HL-60 (cell line): ENCODE measurements at places on chromosomes 16 and 17.

DNA sequence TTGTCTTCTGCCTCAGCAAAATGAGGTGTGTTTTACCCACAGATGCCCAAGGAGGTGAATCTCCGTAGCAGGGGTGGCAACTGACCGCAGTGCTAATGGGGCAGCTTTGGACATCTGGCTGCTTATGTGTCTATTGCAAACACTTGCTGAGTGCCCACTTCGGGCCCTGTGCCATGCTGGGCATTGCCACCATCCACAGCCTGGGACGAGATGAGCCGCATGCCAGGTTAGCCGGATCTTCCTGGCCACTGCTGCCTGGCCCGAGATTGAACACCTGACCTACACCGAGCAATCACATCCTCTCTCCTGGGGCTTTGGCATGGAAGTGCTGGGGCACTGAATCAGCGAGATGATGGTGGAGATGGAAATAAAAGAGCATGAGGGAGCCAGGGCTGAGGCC, 238.7 kb downstream of the GSG1L start:
- DNase-seq = no peak

- DNase-seq = no peak
These were observed 220.7 kb upstream of the KCNJ16 start for GRCh38 chr17:69854225-69854780.

DNA sequence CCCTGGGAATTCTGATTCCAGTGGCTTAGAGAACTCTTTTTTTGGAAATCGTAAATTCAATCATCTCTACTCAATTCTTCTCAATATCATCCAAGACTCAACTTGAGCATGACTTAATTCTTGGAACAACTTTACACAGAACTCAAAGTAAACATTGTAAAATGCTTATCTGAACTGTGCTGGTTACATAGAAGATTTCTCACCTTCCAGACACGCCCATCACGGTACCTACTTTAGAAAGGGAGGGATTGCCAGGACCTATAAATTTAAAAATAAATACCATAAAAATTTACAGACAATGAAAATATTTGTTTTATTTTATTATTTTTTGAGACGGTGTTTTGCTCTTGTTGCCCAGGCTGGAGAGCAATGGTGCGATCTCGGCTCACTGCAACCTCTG, 26.5 kb downstream of the MAP1LC3B start:
- no peak for DNase-seq

DNA sequence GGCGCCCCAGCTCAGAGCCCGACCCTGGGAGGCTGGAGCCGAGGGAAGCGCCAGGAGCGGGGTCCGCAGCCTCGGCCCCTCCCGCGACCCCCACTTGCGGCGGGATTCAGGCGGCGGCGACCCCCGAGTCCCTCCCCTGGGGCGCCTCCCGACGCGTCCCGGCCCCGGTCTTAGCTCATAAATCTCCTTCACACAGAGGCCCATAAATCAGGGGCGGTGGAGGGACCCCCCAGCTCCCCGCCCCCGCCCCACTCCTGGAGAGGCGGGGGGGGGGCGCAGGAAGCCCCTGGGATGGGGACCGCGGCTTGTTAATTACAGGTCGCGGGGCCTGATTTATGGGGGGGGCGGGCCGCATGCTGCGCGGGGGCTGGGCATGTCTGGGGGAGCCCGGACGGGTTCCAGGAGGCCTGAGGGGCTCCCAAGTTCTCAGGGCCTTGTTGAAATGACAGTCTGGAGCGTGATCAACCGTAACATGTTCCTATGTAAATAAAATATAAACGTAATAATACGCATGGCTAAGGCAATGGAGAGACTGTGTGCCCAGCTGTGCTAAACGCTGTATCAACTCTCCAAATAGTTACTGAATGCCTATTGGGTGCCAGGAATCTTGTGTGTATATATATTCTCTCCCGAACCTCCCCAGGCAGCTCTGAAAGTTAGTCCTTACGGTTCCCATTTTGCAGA, 10.0 kb upstream of the BHLHA9 start:
- DNase-seq = no peak

- DNase-seq = no peak
These were observed 19.2 kb downstream of the FAM234A start for GRCh38 chr16:253833-254232.

- no peak for DNase-seq
These were observed 1.8 kb upstream of the ALG1 start for GRCh38 chr16:5069854-5070253.

- peak; percentile 1 for DNase-seq
These were observed at the start of gene ULK2 for GRCh38 chr17:19867329-19868078. Gene ULK2, minus strand, starts transcription at chr17:19867936. Its CDS starts 519 bp downstream, at chr17:19867417.

GRCh38 chr17:50270435-50271362, 3.6 kb upstream of the TMEM92 start:
- no peak for DNase-seq

GRCh38 chr17:65185668-65186382, 48.7 kb downstream of the RGS9 start:
- no peak for DNase-seq

DNA sequence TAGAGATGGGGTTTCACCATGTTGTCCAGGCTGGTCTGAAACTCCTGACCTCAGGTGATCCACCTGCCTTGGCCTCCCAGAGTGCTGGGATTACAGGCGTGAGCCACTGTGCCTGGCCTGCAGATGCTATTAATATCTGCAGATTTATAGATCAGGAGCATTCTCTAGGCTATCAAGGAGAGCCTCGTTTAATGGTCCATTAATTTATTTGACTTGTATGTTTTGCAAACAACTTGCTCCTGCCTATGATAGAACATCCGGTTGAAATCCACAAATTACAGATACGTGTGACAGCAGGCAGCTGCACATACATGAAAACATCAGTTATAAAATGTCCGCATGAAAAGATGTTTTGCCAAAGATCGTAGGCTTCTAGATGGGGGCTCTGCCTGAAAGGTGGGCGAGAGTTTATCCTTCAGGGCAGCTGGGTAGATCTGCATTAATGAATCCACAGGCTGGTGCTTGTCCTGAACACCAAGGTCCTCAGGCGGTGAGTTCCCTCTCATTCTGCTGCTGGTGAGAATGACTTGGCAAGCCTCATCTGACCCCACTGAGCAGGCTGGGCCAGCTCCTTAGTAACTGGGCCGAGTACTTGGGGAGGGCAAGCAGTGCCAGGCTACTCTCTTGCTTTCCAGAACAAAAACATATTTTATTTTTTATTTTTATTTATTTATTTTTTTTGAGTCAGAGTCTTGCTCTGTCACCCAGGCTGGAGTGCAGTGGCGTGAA, 37.1 kb upstream of the MGAT5B start:
- no peak for DNase-seq

DNA sequence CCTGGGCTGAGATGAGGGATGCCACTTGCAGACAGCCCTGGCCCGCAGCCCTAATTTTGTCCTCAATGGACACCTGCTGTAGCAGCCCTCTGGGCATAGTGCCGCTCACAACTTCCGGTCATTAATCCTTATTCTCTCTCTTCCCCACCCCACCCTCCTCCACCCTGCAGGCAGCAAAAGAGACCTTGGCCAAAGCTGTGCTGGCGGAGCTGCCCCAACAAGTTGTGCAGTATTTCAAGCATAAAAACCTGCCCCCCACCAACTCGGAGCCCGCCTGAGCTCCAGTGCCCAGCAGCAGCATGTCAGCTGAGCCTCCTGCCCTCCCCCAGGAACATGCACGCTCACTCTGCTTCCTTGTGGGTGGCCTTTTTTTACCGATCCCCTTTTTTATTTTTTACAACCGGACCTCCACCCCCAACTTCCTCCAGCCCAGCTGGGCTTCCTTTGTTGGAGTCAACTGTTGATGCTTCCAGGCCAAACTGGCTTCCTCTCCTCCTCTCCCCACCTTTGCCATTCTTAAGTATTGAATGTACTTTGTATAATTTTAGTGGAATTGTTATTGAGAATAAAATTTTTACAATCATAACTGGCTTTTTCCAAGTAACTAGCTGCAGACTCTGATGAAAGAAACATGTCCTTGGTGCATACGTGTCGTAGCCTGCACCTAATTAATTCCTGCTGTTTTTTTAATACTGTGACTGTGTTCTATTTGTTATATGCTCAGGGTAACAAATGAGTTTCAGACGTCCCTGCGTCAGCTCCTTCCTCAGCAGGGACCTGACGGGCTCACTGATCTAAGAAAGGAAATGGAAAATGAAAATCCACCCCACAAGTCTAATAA, 38.2 kb downstream of the PSME3IP1 start:
- no peak for DNase-seq

- no peak for DNase-seq
These were observed 188.8 kb upstream of the FOXF1 start for GRCh38 chr16:86321491-86321890.

DNA sequence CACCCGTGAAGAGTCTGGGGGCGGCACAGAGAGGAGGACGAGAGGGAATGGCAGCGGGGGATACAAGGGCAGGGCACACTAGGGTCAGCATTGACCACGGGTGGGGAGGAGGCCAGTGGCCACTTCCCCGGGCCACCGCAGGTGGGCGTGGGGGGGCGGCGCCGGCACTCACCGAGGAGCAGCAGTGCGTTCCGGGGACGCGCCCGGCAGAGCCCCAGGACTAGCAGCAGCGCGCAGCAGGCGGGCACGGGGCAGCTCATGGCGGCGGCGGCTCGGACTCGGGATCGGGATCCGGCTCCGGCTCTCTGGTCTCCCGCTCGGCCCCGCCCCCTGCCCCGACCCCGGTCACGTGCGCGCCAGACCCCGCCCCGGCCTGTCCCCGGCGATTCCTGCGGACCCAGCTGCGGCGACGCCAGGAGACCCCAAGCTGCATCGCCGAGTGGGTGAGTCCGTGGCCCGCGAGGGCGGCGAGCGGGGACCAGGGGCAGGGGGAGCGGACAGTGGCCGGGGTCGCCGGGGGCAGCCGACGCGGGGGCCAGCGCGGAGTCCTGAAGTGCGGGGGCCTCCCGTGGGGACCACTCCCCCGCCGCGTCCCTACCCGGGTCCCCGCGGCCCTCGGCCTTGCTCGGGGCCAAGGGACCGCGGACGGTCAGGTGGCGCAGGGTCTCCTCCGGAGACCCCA, at the start of the genes SGSH and SLC26A11:
SGSH (minus strand) TSS at position 280 of the 682 bp plus-strand sequence; CDS start at position 260, 20 bp downstream.
SLC26A11 (plus strand) TSS at position 374 of the 682 bp plus-strand sequence. CDS start 1,134 bp downstream, outside the sequence.
- DNase-seq = peak; percentile 21

- no peak for DNase-seq
These were observed 63.5 kb upstream of the USP7 start for GRCh38 chr16:9027070-9027799.

- peak; percentile 58 for DNase-seq
These were observed 17.1 kb downstream of the C16orf74 start for GRCh38 chr16:85733839-85734170.

DNA sequence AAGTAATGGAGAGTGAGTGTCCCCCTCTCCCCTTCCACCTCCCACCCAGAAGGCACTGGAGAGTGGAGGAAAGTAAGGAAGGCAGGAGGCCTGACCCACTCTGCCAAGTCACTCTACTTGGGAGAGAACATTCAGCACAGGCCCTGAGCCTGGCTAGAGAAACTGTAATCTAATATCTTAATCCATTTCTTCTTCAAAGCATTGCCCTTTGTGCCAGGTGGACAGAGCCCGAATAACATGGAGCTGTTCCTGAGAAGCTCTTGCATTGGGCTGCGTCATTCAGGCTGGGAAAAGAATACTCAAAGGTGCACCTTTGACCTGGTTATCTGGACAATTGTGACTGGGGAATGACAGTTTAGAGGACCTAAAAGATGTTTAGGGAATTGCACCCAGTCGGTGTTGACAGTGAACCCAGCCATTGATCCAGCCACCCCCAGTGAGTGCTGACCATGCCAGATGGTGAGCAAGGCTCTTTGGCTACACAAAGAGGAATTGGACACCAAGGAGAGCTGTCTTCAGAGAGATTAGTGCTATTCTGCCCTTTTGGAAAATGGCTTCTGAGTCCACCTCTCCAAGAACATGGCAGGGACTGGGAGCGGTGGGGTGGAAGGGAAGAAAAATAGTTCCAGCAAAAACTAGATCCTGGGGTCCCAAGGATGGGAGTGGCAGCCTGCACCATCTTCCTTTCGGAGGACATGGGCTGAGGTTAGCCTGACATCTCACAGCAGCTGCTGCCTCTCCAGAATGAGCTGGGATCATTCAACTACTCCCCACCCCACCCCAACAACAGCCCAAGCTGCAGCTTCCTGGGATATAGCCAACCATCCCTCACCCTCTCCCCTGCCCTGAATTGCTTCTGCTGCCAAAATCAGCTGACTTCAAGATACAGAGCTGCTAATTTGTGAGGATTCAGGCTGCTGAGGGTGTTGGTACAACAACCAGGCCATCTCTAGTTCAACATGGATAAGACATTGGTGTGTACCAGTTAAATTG, 11.6 kb upstream of the NOG start:
- DNase-seq = no peak
